ENCODE measurements at places on chromosomes 12 and 14.

- DNase-seq = no peak
Observed at GRCh38 chr12:124923905-124924734, 9.7 kb upstream of the UBC start.

- DNase-seq = no peak
Observed at GRCh38 chr12:43316520-43316919, 235.5 kb downstream of the ADAMTS20 start.

DNA sequence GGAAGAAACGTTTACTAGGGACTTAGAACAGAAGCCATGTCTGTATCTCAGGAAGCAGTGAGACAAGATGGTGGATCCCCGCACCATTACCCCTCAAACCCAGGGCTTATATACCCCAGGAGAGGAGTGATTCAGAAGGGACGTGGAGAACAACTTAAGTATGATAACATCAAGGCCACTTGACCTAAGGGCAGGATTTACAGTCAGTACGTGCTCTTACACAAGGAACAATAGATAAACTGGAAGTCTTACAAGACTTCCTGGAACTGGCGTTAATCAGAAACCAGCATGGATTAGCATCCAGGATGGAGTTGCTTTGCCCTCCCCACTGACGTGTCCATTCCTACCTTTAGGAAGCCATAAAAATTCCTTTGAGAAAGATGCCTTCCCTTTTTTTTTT is 8.6 kb upstream of the ETFBKMT start:
- DNase-seq = no peak

DNA sequence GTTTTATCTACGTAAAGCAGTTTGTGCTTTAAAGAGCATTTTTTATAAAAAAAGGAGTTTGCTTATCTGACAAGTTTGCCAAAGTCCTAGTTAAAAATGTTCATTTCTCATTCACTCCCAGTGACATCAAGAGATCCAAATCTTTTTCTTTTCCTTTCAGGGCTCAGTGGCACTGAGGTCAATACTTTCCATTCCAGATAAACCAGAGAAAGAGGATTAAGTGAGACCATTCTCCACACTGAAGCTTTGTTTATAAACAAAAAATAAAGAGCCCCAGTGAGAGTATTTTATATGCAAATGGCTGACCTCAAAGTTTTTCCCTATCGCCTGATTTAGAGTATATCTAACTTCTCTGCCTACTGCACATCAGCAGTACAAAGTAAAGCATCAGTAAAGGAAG is 199.8 kb downstream of the ALG10B start:
- no peak for DNase-seq

- DNase-seq = no peak
Observed at GRCh38 chr14:47208434-47208833, 467.0 kb downstream of the MDGA2 start.

GRCh38 chr12:5437589-5437988 is 5.7 kb downstream of the NTF3 start:
- DNase-seq = no peak

GRCh38 chr12:110537605-110538409 is 35.7 kb downstream of the RAD9B start:
- no peak for DNase-seq

GRCh38 chr12:66309606-66310005 is 7.3 kb downstream of the HELB start:
- no peak for DNase-seq

- no peak for DNase-seq
Observed at GRCh38 chr12:69388371-69388770, 28.8 kb downstream of the YEATS4 start.

DNA sequence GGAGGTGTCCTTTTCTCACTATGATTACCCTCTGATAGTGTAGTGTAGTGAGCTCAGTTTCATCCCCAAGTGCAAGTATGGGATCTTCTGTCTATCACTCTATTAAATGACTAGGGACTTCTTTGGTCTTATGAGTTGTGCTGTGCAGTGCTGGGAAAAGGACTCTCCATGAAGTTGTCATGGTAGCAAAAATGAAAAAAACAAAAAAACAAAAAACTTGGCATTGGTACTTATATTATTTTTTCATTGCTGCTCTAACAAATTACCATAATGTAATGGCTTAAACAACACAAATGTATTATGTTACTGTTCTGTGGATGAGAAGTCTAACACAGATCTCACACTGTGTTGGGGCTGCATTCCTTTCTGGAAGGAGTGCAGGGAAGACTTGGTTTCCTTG is 393.1 kb upstream of the NOVA1 start:
- DNase-seq = no peak

- DNase-seq = no peak
Observed at GRCh38 chr14:81200054-81200453, 20.7 kb downstream of the GTF2A1 start.

DNA sequence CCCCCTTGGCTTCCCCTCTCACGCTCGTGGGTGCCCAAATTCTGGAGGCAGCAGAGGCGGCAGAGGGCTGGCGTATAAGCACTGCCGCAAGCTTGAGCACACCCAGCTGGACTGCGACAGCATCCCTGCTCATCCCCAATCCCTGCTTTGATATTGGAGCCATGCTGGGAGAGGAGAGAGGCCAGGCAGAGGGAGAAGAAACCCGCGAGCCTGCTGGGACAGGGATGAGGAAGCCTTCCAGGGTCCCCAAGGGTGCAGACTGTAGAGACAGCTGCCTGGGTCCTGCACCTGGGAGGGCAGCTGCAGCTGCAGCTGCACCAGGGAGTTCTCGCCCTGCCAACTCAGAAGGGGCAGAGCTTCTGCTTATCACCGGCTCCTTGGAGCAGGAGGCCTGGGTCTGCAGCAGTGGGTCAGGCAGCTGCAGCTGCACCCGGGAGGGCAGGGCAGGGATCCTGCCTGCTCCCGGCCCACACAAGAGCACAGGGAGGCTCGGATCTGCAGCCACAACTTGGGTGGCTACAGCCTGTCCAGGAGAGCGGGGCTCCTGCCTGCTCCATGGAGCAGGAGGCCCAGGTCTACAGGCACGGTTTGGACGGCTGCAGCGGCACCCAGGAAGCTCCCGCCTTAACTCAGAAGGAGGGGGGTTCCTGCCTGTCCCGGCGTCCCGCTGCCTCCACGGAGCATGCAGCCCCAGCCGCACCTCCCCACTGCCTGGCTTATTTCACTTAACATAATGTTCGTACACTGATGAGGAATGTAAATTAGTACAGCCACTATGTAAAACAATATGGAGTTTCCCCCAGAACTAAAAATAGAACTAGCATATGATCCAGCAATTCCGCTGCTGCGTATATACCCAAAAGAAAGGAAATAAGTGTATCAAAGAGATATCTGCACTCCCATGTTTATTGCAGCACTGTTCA is 60.4 kb upstream of the SGPP1 start:
- DNase-seq = no peak

- DNase-seq = no peak
Observed at GRCh38 chr14:58747181-58747580, 109.4 kb downstream of the DACT1 start.

DNA sequence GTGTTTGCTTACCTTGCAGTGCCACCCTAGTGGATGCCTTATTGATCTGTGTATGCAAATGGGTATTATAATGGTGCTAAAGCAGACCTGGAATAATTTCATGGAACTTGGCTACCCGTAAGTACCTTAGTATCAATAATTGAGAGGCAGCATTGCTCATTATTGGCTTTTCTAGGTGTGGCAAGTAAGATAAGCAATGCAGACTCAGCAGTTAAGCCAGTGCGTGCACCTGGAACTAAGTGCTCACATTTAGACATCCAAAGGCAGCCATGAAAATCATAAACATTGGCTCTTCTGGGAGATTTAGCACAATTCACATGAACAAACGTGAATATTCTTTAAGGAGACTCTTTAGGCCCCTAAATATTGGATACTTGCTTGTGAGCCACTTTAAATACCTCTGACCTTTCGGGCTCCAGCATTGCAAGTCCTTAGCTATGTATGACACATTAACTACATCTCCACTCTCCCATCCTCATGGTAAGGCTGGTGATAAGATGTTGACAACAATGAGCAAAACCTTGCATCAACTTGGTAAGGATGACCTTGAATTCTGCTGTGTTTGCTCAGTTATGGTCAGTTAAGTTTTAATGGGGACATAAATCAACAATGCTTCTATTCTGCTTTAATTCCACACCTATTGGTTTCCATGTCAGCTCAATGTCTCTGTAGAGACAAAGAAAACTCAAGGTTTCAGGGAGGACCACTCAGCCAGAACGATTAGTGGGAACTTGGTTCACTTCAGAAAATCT is 112.0 kb downstream of the SLC5A8 start:
- no peak for DNase-seq

DNA sequence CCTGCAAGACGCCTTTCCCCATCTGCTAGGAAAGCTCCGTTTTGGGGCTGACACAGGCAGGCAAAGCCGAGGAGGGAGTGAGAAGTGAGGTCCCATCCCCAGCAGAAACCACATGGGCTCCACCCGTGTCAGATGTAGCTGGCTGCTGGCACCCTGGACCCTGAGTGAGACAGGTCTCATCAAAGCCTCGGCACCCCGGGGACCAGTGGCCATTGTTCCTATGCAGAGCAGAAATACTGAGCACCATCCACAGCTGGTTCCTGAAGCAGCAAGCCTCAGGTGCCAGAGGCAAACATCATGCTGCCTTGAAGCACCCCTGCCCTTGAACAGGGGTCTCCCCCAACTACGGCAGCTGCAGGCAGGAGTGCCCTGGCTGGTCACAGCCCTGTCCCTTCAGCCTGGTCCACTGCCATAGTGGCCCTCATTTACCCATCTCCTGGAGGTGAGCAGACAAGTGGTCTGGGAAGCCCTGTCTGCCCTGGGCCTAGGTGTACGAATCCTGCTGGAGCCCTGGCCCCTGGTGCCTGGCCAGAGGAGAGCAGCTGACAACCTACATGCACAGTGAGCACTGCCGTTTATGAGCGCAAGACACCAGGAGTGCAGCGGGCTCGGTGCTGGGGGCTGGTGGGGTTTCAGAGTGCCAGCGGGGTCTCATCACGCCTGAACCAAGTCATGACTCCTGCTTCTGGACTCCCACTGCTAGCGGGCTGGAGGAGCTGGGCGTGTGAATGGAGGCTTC is 289.8 kb upstream of the RTL1 start:
- no peak for DNase-seq

DNA sequence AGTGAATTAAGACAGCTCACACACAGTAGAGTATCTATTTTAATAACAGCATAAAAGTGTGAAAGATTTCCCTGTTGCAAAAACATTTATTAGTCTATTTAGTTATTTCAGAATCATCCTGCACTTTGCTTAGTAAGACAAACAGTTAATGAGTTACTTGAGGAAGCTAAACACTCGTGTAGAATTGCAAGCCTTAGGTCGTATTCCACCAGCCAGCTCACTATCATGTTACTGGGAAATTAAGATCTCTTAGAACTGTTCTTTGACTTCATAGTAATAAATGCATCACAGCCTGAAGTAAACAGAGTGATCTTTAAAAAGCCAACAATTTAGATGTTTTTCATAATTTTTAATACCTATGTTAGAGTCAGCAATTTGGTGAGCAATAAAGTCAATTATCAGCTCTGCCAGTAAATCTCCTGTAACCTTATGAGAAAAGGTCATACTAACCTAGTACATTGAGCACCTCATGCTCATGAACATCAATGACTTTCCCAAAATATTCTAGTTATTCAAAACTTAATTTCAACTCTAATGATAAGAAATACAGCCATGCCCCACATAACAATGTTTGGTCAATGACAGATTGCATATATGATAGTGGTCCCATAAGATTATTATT is 26.7 kb upstream of the ETNK1 start:
- no peak for DNase-seq

GRCh38 chr14:22378181-22378580 is 210.8 kb downstream of the DAD1 start:
- no peak for DNase-seq

DNA sequence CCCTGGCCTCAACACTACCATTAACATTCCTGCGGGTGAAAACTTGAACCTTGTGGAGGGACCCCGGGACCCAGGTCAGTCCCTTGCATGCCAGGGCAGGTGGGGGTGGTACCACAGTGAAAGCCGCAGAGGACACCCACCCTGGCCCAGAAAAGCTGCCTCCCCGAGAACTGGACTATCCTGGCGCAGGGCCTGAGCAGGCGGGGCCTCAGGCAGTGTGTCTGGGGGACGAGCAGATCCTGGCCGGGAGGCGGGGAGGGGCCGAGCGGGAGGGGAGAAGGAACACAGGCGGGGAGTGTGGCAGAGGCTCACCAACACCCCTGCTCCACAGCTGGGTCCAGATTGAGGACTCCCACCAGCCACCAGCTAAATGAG is 10.0 kb downstream of the AHNAK2 start:
- DNase-seq = no peak

GRCh38 chr14:47154276-47154797 is 502.8 kb upstream of the RPL10L start:
- no peak for DNase-seq

DNA sequence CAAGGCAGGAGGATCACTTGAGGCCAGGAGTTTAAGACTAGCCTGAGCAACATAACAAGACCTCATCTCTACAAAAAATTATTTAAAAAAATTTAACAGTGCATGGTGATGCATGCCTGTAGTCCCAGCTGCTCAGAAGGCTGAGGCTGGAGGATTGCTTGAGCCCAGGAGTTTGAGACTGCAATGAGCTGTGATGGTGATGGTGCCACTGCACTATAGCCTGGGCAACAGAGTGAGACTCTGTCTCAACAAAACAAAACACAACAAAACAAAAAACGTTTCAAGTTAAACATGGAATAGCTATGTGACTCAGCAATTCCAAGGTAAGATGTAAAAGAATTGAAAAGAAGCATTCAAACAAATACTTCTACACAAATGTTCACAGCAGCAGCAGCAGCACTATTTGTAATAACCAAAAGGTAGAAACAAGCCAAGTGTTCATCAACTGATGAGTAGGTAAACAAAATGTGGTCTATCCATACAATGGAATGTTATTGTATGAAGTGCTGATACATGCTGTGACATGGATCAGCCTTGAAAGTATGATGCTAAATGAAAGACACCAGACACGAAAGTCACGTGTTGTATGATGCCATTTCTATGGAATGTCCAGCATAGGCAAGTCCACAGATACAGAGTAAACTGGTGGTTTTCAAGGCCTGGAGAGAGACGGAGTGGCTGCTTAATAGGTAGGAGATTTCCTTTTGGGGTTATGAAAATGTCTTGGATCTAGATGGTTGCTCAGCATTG is 31.4 kb downstream of the CFAP251 start:
- DNase-seq = no peak

DNA sequence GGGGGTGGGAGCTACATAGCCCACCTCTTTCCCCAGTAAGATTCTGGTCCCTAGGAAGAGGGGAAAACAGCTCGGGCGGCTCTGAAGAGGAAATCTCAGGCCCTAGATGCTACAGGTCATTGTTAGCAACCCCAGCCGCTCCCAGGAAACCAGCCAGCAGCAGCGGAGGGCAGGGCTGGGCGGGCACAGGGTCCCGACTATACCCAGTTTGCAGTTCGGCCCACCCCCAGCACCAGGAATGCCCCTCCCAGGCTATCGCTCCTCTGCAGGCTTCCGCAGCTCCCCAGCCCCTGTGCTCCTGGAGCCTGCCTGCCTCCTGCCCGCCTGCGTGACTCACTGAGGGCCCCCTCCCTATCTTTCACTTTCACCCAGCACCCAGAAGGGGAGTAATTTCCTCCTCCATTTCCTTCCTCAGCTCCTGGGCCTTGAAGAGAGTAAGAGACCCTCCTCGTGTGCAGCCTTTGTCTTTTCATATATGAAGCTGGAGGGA is 27.2 kb upstream of the PNMA1 start:
- DNase-seq = no peak
